ENCODE measurements at places on chromosomes 4 and X.

DNA sequence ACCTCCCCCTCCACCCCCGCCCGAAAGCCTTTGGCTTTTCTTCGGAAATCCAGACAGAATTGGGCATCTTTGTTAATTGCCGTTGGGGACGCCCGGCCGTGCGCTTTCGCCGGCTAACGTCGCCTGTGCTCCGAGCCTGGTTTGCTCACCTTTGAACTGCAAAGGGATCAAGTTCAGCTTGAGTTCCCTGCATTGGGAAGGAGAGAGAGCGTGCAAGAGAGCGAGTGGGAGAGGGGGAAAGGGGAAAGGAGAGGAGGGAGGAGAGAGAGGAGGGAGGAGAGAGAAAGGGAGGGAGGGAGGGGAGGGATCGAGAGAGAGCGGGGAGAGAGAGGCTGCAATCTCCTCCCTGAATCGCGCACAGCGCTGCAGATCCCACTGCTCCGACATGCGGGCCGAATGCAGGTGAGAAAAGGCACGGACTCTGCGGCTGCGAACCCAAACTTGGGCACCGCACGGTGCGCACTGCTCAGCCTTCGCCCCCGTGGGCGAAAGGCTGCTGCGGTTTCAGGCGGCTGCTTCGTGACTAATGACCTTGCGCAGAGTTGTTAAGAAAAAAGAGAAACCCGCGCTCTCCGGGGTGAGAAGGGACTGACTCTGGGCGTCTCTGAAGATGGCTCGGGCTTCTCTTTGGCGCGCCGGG is at the start of gene PCDH7:
Gene PCDH7 (plus strand): TSS at position 349 of the 640 bp plus-strand sequence. CDS start 1,054 bp downstream, outside the sequence.
- DNase-seq: peak; percentile 70

- DNase-seq: peak; percentile 11
Observed at GRCh38 chr4:132530861-132531260, 618.2 kb upstream of the PCDH10 start.

GRCh38 chr4:80454040-80454439 is 118.5 kb downstream of the CFAP299 start:
- no peak for DNase-seq

DNA sequence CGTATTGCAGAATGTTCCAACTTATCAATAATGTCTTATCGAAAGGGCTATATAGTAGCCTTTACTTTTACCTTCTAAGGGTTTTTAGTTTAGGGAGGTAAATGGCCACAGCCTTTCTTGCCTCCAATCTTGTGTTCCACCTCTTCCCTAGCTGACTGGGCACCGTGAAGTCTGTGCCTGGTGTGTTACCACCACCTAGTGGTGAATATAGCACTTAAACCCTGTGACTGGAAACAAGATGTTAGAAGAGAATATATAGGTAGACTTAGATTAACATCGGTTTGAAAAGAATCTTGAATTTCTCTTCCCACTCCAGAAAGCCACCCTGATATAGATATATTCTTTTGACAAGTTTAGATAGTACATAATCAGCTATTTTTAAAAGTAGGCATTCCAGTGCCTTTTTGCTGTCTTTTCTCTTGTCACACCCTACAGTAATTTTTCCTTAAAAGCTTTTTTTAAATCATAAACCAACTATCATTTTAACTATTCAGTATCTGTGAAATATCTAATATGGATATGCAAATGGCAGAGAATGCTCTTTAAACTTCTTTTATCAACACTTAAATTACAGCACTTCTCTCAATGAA is 27.8 kb upstream of the ADH7 start:
- peak; percentile 46 for DNase-seq

GRCh38 chr4:81606801-81607501 is 135.2 kb upstream of the RASGEF1B start:
- DNase-seq: no peak

GRCh38 chrX:97538745-97539144 is 655.0 kb downstream of the RPA4 start:
- DNase-seq: no peak

- DNase-seq: no peak
Observed at GRCh38 chr4:47106561-47106960, 75.2 kb downstream of the GABRB1 start.

DNA sequence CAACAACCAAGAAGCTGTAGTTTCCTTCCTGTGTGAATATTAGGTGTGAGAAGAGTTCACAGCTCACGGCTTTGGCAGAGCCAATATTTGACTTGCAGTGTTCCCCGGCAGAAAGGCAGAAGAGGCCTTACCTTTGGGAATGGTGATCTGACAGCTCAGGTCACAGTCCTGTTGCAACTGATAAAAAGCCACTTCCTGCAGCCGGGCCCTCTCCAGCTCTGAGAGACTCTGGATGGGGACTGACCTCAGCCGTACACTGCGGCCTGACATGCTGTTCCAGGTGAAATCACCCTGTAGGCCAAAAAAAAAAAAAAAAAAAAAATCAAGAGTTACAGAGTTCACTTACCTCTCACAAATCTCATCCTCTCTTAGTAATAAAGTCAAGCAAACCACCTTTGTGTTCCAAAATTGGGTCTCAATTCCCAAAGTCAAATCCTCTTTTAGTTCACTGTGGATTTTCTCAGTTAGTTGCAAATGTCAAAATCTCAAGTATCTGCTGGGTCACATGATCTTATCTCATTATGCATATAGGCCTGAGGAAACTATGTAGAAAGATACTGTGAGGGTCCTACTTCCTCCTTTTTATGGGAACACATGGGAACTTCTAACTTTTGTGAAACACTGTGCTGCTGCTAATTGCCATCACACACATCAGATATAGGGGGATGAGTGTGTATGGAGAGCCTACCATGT is 38.6 kb upstream of the AMELX start:
- no peak for DNase-seq
